Stimulated activated CD8-positive, alpha-beta memory T cell treated with anti-CD3 and anti-CD28 coated beads, Interleukin-4, amount 100 ng/mL, for 1 hour (primary cell): ENCODE measurements at places on chromosomes 11 and 22.

DNA sequence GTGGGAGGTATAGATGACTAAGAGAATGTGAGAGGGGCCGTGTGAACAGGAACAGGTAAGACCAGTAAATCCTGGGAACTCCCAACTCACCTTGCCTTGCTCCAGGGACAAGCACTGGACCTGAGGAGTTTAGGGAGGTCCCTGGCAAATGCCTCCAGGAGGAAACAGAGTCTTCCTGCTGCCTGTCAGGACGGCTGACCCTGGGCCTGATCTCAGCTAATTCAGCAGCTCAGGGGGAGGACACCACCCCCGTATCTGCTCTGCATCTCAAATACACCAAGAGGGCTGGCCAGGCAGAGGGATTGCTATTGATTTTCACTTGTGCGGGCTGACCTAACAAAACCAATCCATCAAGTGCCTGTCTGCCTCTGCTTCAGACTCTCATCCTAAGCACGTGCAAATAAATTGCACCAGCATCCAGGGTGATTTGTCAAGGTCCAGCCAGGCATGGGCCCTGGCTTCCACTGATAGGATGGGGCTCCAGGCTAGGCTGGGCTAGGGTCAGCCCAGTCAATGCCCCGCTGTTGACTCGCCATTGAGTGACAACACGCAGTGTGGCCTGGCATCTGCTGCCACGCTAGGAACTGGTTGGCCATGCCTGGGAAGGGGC, 20.3 kb downstream of the UQCR10 start:
- no peak for DNase-seq

- DNase-seq, result no peak
These were observed 68.1 kb downstream of the MPPED1 start for GRCh38 chr22:43479962-43480361.

- no peak for DNase-seq
These were observed 97.2 kb upstream of the BLID start for GRCh38 chr11:122213171-122213570.

- DNase-seq, result no peak
These were observed 520.7 kb upstream of the B3GAT1 start for GRCh38 chr11:134932761-134933160.

DNA sequence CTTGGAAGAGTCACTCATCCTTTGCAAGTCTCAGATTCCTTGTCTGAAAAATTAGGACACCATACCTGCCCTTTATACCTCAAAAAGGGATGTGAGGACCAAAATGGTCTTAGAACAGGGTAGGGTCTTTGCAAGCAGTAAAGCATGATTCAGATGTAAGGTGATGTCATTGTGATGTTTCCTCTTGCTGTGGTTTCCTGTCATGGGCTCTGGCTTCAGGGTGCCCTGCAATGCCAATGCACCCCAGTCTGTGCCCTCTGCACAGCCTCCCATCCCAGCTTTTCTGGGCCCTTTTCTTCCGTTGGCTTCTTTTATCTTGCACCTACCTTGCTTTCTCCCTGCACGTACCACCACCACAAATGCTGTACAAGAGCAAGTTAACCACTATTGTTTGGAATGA, 87.8 kb upstream of the NNMT start:
- no peak for DNase-seq

GRCh38 chr11:1740786-1741530, 9.4 kb downstream of the IFITM10 start:
- no peak for DNase-seq

GRCh38 chr11:85791409-85791990, 19.4 kb downstream of the SYTL2 start:
- DNase-seq, result no peak

- no peak for DNase-seq
These were observed 99.2 kb upstream of the RASSF10 start for GRCh38 chr11:12909879-12910278.

- no peak for DNase-seq
These were observed 67.1 kb upstream of the WNT7B start for GRCh38 chr22:46043816-46044620.

DNA sequence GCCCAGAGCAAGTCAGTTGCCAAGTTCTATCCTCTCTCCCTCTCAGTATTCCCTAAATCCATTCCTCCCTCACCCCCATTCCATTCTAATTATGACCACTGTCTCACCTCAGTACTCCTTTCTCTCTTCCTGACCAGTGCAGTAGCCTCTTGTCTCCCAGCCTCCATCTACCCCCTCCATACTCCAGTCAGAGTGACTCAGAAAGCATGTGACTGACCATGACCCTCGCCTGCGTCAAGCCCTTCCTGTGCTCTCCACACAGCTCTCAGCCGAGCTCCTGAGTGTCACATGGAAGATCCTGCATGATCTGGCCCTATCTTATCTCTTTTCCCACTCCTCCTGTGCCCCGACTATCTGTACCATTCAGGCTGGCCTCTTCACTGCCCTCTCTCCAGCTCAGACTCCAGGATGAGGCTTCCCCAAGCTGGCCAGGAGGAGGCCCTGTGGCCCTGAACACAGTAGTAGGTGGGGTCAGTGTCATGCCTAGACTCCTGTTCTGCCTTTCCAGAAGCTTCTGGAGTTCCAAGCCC, 42.6 kb downstream of the NEU3 start:
- DNase-seq, result no peak

GRCh38 chr11:120180551-120181232, 30.1 kb upstream of the OAF start:
- DNase-seq, result no peak

GRCh38 chr11:75715688-75716087, 1.9 kb upstream of the MOGAT2 start:
- DNase-seq, result no peak

DNA sequence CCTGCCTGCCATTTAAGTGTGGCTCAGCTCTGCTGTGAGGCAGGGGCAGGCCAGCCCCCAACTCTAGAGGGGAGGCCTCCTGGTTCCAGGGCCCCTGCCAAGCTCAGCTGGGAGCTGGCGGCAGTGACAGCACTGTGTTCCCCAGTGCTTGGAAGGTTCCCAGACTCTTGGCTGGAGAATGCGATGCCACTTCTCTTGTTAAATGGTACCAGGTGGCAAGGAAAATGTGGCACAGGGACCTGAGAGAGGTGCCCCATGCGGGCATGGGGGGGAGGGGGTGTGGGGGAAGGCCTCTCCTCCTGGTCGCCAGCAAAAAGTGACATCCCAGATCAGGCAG, 8.4 kb upstream of the TNFRSF13C start:
- no peak for DNase-seq

DNA sequence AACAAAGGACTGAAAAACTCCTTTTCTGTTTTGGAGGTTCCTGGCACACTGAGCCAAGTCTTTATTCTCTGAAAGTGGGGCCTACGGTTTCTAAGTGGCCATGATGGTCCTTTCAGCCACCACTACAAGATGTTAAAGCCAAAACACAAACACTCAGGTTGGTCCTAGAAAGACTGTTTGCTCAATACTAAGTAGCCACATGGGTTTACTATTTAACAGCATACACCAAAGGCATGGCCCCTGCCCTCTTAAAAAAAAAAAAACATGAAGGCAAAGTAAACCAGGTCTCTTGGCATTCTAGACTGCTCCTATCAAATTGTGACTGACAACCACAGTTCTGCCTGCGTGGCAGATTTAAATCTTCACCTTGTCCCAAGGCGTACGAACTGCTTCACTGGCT, 123.6 kb upstream of the BID start:
- DNase-seq, result no peak

DNA sequence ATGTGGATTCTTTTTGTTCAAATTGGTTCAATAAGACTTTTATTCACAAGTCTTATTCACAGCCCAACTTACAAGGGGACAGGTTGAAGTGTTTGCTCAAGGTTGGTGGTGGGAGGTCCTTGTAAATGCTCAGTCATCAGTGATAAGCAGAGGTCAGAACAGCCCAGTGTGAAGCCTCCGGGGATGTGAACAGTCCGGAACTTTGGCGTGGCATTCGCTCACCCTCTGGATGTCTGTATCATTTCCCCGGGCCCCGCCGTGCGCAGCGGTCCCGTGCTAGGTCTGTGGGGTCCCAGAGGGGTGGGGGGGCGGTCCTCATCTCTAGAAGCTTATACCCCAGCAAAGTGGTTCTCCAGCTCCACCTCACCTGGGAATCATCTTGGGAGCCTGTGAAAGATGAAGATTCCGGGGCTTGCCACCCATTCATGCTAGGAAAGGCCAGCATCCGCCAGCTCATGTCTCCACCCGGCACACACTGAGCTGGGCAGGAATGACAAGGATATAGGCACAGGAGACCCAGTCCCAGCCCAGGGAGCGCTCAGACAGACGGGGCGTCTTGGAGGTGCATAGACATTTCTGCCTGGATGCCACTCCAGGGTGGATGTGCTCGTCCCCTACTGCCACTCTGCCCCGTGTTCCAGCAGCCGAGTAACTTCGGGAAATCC, 327.5 kb downstream of the TBC1D22A start:
- DNase-seq, result no peak

- no peak for DNase-seq
These were observed 331.8 kb downstream of the AASDHPPT start for GRCh38 chr11:106409222-106409621.

- no peak for DNase-seq
These were observed 174.4 kb downstream of the MAML2 start for GRCh38 chr11:96168623-96169022.
